ENCODE measurements at places on chromosomes 2 and 18.
A peak's percentile ranks its signal among the peaks of the same experiment; 100 is the strongest.

GRCh38 chr2:60662781-60663180, 93.3 kb upstream of the PAPOLG start:
- DNase-seq = no peak

- DNase-seq = no peak
These were observed 125.6 kb upstream of the HS6ST1 start for GRCh38 chr2:128444121-128444771.

GRCh38 chr18:57807336-57808117, 4.4 kb upstream of the ATP8B1 start:
- DNase-seq = peak; percentile 71

GRCh38 chr2:105604938-105605337, 139.8 kb upstream of the NCK2 start:
- DNase-seq = no peak

DNA sequence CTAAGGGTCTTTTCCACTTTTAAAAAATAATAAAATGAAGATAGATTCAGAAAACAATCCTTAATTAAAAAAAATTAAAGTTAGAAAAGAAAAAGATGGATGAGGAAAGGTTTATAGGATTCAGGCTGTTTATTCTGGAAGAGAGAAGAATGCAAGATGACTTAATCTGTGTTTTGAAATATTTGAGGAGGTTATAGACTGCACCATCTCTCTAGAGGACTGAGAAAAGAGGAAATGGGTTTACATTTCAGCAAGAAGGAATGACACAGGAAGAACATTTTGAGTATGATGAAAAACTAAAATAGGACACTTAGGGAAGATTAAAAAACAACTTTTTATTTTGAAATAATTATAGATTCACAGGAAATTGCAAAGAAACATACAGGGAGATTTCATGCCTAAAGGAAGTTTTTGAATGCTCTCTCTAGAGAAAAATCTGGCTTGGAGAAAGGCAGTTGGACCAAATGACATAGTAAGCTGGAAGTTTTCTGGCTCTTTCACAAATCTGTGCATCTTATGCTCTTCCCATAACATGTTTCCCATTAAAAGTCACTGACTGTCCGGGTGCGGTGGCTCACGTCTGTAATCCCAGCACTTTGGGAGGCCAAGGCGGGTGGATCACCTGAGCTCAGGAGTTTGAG, 75.0 kb downstream of the CERS6 start:
- DNase-seq = no peak

GRCh38 chr2:23498943-23499342, 114.0 kb downstream of the KLHL29 start:
- no peak for DNase-seq

- DNase-seq = peak; percentile 68
These were observed 111.3 kb downstream of the PLCL1 start for GRCh38 chr2:197915548-197916265.

GRCh38 chr2:158337018-158337417, 119.5 kb downstream of the CCDC148 start:
- no peak for DNase-seq

- no peak for DNase-seq
These were observed 10.5 kb downstream of the CCDC88A start for GRCh38 chr2:55408918-55409868.

- no peak for DNase-seq
These were observed 86.2 kb upstream of the COL5A2 start for GRCh38 chr2:189265696-189266320.

All from fibroblast of skin of left quadriceps (primary cell).